GM12864 (cell line): ENCODE measurements at places on chromosomes 3 and 15.
A peak's percentile ranks its signal among the peaks of the same experiment; 100 is the strongest.

GRCh38 chr15:88233921-88234320 lies 22.6 kb downstream of the NTRK3 start:
- DNase-seq: no peak

GRCh38 chr3:58492494-58492905 lies 604 bp downstream of the KCTD6 start:
- DNase-seq: no peak

DNA sequence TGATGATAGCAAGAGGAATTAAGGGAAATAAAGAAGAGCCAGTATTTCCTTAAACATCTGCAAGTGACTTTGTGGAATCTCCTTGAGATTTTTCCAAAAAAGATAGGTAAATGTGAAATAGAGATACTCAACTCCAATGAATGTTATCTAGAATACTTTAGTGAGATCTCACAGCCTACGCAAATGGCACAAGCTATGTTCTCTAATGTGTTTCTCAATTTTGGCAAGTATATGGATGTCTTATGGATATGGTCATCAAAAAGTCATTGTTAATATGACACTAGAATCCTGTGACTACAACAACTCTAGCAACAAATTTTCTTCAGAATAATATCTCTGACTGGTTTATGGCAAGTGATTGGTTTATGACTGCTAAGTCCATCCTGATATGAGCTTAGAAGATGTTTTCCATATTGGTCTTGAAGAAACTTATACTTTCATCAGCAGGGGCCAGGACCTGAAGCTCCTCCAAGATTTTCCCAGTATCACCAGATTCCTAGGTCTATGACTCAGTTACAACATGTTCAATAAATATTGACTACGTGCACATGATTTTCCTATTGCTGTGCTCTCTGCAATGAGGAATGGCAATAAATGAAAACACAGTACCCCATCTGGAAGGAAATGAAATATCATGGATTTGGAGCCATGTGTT lies 170.9 kb upstream of the THBS1 start:
- no peak for DNase-seq

DNA sequence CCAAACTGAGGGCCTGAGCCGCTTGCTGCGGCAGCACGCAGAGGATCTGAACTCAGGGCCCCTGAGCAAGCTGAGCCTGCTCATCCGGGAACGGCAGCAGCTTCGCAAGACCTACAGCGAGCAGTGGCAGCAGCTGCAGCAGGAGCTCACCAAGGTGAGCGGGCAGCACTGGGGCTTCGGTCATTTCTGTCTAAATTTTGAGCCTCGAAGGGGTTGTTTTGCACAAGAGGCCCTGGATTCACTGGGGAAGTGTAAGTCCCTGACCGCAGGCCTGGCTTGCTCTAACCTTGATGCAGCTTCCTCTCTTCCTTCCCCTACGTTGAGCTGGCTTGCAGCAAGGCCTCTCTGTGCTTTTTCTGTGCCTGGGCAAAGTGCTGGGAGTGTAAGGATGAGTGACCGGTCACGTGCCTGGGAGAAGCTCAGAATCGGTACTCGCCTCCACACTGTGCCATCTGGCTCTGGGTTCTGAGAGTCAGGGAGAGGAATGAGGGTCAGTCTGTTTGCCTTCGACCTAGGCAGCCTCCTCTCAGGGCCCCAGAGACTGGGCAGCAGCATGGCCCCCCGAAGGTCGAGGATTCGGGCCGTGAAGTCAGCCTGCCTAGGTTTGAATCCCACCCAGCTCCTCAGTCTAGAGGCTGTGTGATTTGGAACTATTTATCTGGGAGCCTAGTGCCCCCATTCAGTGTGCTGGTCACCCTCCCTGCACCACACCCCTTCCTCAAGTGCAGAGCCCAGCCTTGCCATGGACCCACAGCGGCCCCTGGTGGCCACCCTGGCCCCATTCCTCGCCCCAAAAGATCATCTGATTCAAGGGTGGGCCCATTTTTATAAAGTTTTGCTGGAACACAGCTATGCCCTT lies 1.4 kb downstream of the FES start:
- peak; percentile 19 for DNase-seq

DNA sequence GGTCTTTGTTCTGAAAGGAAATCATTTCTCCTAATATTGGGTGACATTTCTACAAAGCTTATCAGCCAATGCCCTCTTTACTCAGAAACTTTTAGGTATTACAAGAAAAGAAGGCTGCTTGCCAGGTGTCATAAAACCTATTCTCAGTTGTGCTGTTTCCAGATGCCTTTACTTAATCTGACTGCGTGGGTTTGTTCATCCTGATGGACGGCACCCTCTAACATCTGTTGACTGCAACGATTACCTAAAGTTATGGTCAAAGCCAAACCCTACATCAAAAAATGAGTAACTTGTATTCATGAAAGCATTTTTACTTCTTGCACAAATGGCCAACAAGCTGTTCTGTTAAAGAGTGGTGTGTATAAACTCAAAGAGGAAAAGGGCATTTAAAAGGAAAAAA lies 207.7 kb upstream of the PDZRN3 start:
- DNase-seq: no peak

DNA sequence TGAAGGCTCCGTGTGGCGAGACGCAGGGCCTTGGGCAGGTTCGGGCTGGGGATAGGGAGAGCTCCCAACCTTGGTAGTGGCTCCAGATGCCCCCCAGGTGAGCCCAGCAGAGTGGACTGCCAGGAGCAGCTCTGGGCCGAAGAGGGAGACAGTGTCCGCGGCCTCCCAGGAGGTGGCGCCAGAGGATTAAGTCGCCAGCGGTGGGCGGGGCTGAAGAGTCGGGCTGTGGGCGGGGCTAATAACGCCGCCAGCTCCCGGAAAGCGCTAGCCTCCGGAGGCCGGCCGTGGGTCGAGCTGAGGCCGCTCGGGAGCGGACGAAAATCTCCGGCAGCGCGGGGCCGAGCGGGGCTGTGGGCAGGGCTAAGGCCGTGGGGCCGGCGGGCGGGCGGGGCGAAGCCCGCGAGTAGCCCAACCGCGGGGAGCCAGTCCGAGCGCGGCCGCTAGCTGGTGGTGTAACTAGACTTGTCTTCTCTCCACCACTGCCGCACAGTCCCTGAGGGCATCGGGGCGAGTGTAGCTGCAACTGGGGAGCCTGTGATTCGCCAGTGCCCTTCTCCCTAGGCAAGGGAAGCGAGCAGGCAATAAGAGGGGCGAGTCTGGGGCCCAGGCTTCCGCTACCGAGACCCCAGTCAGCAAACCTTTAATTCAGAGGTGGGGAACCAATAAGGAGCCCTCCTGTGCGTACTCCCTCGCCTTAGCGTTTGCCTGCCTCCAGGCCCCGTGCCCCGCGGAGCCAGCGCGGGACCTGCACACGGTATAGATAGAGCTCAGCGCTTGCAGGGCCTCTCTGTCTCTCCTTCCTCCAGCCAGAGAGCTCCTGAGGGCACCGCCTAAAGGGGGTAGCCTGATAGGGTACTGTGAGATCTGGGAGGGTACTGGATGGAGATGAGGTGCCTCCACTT lies 14.4 kb upstream of the BSN start:
- peak; percentile 68 for DNase-seq

DNA sequence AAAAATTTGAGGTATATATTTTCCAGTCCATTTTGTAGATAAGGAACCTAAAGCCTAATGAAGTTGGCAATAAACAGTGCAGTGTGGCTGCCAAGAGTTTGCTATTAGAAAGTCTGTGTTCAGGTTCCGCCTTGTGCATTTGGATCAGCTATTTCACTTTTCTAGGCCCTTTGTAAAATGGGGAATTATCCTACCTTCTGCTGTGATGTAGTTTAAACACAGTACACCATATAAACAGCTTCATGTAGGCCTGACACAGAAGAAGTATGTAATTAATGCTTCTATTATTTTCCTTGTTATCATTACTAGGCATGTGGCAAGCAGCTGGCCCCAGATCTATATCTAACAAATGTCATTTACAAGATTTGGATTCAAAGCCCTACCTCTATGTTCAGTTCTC lies 456.3 kb downstream of the GABRG3 start:
- no peak for DNase-seq

DNA sequence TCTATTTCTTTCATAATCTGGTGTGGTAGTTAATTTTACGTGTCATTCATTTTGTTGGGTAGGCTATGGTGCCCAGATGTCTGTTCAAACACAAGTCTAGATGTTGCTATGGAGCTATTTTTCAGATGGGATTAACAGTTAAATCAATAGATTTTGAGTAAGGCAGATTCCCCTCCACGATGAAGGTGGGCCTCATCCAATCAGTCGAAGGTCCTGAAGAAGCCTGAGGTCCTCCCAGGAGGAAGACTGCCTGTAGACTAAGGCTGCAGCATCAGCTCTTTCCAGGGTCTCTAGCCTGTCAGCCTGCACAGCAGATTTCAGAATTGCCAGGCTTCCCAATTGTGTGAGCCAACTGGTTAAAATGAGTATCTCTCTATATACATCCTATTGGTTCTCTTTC lies 92.9 kb downstream of the GABRB3 start:
- DNase-seq: no peak

GRCh38 chr3:150495149-150495548 lies 51.1 kb downstream of the SERP1 start:
- DNase-seq: no peak

- DNase-seq: no peak
Observed at GRCh38 chr3:189981668-189982067, 139.0 kb downstream of the P3H2 start.

GRCh38 chr3:132822266-132822665 lies 100.1 kb upstream of the NPHP3 start:
- DNase-seq: no peak

GRCh38 chr3:12796171-12797123 lies at the start of gene CAND2:
TSS of gene CAND2 (plus strand) at chr3:12796680. CDS start at chr3:12796721, 41 bp downstream.
- no peak for DNase-seq

DNA sequence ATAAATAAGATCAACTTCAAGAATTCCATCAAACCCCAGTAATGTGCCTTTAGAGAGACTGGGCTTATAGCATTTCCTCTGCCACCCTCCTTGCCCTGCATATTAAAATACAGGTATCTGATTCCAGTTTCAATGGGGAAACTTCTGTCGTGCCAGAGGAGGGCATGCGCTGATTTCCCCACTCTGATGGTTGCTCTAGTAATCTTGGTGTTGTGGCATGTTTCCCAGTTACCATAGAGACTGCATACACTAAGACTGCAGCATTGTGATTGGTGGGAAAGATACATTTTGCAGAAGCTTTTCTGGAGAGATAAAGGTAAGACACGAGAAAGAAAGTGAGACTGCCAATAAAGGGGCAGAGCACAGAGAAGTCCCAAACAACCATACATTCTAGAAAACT lies 225.6 kb downstream of the TIGIT start:
- DNase-seq: peak; percentile 33

- DNase-seq: no peak
Observed at GRCh38 chr3:23859012-23859743, 53.4 kb downstream of the UBE2E1 start.

DNA sequence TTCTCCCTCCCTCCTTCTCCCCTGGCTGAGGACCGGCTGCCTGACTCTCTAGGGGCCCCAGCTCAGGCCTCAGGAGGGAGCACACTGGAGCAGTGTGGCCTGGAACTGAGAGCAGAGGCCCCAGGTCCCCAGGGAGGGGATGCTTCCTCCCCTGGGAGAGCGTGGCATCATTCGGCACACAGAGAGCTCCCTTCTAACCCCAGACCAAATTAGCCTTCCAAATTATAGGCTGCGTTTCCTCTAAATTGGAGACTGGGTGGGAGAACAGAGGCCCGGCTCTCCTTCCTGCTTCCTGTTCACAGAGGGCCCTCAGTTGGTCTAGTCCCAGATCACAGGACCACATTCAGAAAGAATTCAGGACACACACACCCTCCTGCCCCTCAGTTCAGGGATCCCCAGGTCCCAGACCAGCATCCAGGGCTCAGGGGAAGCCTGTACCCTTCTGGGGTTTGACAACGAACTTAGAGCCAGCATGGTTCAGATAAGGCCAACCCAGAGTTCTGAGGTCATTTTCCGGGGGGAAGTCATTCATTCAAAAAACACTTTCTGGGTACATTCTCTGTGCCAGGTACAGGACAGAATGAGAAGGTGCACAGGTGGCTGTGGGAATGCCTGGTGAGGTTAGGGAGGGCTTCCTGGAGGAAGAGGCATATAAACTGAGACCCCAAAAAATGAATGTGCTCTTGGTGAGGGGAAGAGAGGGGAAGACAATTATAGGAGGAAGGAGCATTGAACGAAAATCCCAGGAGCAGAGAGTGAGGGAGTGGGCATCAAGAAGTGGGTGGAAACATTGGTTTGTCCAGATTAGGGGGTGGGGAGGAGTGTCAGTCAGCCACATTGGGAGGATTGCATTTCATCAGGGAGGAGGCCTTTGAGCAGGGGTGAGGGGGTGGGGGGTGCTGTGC lies 28.4 kb upstream of the RPL29 start:
- no peak for DNase-seq
